MG63 (cell line): ENCODE measurements at places on chromosomes 3 and 15.
A peak's percentile ranks its signal among the peaks of the same experiment; 100 is the strongest.

GRCh38 chr15:31375772-31376171, 49.1 kb downstream of the KLF13 start:
- DNase-seq: no peak

GRCh38 chr15:45456212-45457106, 66.1 kb downstream of the SLC30A4 start:
- peak; percentile 93 for DNase-seq

DNA sequence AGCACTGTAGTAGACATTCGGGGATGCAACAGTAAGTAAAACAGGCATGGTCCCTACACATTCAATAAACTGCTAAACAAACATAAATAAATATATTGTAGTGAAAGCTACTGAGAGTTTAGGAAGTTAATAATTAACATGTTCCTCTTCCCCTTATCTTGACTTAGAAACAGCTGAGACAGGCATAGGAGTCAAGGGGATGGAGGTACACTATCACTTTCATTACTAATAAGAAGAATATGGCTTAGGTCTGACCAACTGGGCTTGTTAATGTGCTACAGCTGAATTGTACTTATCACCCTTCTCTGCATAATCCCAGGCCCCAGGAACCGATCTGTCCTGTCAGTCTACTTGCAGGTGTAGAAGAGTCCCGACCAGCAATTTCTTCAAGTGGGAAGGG, 116.3 kb upstream of the DAZL start:
- DNase-seq: no peak

DNA sequence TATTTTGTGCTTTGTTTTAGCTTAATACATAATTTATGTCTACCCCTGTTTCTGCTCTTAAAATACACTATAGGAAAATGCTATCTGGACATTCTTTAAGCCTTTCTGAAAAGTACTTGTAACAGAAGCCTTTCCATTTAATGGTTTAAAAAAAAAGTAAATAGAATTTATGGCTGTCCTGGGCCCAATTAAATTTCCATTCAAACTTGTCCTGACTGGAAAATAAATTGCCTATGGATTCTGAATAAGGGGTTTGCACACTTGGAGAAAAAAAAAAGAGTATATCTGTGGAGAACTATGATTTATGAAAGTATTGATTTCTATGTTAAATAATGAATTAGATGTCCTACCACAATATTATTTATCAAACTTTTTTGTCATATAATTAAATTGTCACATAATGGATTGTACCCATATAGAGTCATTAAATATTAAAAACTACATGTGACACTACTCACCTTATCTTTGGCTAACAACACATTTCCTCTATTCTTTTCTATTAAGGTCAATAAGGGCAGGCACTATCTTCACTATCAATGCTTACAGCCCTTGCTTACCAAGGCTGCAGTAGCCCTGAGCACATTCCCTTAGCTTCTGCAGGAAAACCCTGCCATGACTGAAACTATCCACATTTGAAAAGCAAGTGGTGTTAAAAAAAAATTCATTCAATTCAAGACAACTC, 396.1 kb upstream of the ROBO2 start:
- no peak for DNase-seq

DNA sequence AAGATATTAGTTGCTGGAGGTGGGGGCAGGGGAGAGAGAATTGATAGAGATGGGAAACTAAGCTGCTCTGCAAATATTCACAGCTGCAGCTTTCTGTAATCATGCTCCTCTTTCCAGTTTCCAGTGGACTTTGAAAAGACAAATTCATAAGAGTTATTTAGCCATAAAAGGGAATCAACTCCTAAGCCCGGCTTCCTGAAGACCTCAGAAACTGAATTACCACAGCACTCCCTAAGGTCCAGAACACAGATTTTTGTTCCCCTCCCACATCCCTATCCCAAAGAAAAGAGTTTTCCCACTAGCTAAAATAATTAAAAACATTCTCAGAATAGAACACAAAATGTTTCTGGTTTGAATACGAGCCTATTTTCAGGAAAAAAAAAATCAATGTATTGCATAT, 871.8 kb upstream of the NR2F2 start:
- no peak for DNase-seq

GRCh38 chr3:149310796-149311534, 22.5 kb downstream of the TM4SF18 start:
- no peak for DNase-seq

- DNase-seq: no peak
Observed at GRCh38 chr3:185210621-185211142, 43.2 kb downstream of the EHHADH start.

GRCh38 chr15:63157891-63158431, 684 bp upstream of the RPS27L start:
- DNase-seq: peak; percentile 72

DNA sequence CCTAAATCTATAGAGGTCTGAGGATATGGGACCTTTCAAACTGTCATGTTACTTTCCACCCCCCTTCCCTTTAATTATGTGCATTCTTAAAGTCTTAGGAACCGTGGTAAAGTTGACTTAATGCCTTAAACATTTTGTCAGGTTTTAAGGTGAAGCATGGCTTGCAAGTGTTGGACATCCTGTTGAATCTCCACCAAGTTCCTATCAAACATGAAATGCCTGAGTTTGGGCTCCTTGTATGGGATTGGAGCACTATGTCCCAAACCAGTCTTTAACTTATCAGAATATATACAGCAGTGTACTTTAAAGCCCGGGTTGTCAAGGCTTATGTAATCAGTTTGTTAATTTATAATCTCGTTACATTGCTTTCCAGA, 1.1 kb downstream of the SNRK start:
- no peak for DNase-seq

- no peak for DNase-seq
Observed at GRCh38 chr15:46222826-46223225, 588.0 kb downstream of the SQOR start.

- DNase-seq: no peak
Observed at GRCh38 chr15:52382647-52383046, 87.0 kb upstream of the MYO5C start.

- DNase-seq: no peak
Observed at GRCh38 chr15:41689834-41690233, 29.6 kb downstream of the MGA start.

DNA sequence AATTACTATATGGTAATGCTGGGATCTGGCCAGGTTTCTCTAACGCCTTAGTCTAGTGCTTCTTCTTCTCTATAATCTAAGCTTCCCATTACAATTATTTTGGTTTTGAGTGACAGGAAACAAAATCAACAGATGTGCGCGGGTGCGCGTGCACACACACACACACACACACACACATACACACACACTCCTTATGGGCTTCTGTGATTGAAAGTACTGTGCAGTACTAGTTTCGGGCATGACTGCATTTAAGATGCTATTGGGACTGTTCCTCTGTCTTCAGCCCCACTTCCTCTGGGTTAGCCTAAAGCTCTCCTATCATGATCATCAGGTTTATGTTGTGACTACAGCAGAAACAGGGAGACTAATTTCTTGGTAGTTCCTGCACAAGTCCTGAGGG, 32.2 kb downstream of the EPHB1 start:
- DNase-seq: no peak

- DNase-seq: peak; percentile 49
Observed at GRCh38 chr3:102129760-102130608, 280.7 kb downstream of the NFKBIZ start.

- DNase-seq: peak; percentile 77
Observed at GRCh38 chr3:72625602-72626337, 222.5 kb downstream of the SHQ1 start.

DNA sequence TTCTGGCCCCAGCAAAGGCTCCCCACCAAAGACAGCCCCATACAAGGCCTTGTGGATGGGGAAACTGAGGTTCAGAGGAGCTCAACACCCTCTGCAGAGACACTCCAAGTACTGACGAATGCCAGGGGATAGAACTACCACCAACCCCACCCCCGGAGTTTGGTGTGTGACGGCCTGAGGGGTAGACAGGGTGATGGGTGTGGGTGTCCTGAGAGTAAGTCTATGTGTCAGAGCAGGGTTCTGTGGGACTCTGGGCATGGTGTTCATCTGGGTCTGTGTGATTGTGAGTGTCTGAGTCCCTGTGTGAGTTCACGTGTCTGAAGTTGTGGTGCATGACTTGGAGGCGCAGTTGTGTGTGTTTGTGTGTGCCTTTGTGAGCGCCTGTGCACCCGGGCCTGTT, 7.4 kb downstream of the PTH1R start:
- no peak for DNase-seq

DNA sequence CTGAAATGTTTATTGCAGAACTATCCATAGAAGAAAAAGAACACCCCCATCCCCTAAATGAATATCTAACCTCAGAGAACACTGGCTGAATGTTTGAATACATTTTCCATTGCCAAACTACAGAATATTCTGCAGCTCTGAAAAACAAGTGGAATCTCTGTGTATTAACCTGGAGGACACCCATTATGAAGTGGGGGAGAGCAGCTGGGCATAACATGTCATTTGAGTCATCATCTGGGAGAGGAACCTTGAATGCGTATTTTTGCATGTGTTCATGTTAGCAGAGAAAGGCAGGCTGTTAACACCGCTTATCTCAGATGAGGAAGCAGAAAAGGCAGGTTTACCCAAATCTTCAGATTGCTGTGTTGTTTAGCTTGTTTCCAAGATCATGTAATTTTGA, 31.5 kb downstream of the ESYT3 start:
- DNase-seq: no peak

DNA sequence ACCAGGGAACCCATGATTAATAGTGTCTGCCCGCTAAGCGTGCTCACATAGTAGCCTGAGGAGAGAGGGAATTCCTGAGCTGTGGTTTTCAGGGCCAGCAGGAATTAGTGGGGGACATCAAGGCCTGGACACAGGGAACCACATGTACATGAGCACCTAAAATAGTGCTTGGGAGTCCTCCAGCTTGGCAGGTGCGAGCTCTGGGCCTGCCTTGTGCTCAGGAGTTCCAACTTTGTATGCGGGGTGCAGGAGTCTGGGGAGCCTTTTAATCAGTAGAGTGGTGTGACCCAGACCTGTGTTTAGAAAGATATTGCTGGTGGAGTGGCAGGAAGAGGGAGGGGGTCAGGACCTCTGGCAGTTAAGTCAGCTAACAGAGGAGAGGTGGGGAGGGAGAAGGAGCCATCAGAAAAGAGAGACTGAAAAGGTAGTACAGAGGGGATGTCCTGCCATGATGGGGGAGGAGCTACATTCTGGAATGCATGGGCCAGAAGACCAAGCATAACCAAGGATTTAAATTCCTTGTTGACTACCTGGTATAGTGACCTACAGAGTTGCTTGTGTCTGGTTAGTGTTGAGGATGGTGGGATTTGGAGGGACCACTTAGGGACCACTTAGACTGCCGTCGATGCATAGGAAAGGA, 1.9 kb downstream of the DAG1 start:
- no peak for DNase-seq

DNA sequence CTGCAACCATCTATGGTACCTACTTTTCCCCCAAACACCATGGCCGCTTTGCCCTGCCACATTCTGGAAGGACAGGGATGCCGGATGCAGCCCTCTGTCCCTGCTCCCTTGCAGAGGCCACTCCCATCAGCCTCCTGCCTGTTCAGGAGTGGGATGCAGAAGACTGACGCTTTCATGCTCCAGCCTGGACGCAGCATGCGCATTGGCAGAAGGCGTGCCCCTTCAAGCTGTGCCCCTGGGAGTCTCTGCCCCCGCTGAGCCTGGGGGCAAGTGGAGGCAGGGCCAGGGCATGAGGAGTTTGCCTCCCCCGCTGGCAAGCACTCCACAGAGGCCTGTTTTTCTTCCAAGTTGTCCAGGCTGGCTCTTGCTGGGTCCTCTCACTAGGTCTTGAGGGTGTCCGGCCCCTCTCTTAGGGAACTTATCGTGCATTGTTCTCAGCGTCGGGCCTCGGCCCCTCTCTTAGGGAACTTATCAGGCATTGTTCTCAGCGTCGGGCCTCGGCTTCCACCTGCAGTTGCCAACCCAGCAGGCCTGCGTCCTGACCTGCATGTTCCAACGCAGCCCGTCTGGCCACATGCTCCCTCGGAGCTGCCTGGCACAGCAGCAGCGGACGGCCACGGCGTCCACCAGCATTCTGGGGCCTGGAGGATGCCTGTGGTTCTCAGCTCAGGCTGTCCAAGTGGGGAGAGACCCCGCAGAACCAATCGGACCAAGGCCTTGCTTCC, 14.6 kb upstream of the SNRPA1 start:
- no peak for DNase-seq

DNA sequence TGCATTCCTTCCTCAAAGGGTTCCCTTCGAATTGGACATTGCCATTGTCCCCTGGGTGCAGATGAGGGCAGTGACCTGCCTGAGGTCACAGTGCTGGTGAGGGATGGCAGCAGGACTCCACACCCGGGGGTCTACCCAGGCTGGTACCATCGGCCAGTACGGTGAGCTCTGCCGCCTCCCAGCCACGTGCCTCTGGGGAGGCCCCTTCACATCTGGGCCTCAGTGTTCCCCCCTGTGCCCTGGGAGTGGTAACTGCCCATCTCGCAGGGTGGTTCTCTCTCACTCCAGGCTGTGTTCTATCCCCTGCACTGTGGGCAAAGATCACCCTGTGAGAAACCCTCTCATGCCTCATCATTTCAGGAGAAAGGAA, 99.4 kb upstream of the IQSEC1 start:
- no peak for DNase-seq

GRCh38 chr3:2910997-2911396, 199.2 kb downstream of the IL5RA start:
- no peak for DNase-seq

DNA sequence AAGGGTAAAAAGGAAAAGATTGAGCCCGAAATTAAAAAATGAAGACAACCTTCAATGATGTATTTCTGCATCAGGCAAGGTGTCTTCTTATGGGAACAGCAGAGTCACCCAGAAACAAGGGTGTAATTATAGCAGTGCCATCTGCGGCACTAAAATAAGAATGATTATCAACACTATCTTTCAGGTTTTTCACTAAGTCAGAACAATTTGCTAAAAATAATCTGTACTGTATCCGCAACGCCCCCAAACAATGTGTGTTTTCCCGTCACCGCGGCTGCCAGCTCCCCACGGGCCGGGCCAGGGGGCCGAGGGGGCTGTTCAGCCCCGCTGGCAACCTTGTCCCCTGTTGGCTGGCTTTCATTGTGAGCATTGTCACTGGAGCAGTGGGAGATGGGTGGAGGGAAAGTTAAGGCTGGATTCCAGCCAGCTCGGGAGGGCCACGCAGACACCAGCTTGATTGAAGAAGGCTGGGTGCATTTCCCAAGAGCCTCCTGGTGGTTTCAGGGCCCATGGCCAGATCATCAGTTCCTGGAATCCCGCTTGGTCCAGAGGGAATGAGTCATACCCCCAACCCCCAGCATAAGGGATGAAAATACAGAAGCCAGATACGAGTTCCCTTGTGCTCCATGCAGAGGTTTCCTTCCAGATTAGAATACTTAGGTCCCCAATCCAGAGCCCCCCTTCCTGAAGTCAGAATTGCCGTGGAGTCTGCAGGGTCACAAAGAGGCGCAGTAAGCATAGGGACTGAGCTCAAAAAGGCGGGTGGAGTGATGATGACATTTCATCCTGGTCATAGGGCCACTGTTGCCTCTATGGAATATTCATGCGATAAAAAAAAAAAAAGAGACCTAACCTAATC, 90.2 kb upstream of the KLF13 start:
- DNase-seq: peak; percentile 80

- DNase-seq: no peak
Observed at GRCh38 chr15:68425428-68426060, 6.4 kb downstream of the ITGA11 start.
